ENCODE measurements at places on chromosomes 12 and 14.

GRCh38 chr12:116213885-116214527 is 63.5 kb downstream of the MED13L start:
- no peak for DNase-seq

- DNase-seq = no peak
These were observed 22.1 kb upstream of the SERPINA4 start for GRCh38 chr14:94539181-94539580.

- no peak for DNase-seq
These were observed 62.8 kb upstream of the FOXN3 start for GRCh38 chr14:89479802-89480201.

DNA sequence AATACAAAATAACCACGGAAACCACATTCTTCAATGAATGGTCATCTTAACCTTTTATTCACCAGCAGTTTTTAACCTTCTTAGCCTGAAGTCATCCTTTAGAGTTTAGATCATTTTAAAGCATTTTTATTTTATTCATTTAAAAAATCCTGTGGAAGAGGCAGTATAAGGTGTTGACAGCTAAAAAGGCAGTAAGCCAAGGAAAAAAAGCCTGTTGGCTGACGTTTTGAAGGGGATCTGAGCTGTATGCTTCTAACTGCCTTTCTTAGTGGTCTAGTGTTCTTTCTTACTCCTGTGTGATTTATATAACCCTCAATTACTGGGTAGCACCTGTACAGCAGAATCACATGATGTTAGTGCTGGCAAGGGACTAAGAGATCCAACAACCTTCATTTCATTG is 438.3 kb upstream of the SEL1L start:
- no peak for DNase-seq

GRCh38 chr12:80118565-80119324 is 19.4 kb downstream of the OTOGL start:
- no peak for DNase-seq

- no peak for DNase-seq
These were observed 154.7 kb downstream of the DACT1 start for GRCh38 chr14:58792416-58792815.

- DNase-seq = no peak
These were observed 45.9 kb upstream of the MSRB3 start for GRCh38 chr12:65232476-65233077.

DNA sequence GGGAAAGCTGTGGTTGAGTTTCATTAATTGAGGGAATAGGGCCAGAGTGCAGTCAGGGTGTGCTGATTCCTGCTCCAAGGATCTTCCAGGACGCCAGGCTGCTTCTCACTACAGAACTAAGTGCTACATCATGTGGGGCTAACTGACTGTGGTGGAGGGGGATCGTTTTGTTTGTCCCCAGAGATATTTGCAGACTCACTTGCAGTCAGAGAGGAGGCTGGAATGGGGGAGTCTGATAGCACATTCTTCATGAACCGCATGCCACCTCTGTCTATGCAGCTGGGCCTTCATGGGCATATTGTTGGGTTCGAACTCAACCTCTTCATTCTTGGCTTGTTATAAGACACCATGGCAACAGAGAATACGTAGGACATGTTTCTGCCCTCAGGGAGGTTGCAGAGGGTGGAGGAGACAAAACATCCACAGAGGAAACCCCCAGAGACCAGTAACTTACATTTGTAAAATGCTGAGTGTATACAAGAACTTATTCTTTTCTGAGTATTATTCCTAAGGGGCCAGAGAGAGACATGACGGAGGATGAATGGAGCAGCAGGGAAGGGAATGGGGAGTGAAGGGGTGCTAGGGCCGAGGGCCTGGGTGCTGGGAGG is 13.0 kb downstream of the KRT7 start:
- DNase-seq = no peak
